ENCODE measurements at places on chromosomes 3 and 15.

DNA sequence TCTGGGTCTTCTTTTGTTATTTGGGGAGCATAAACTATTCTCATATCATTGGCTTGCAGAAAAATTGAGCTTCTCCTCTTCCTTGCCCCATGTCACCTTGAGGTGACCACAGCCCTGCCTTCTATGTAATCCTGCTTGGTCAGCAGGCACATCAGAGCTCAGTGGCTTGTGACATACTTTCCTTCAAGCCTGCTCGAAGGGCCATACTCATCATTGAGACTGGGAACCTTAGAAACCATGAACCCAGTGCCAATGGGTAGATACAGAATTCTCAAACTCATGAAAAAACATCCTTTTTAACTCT is 3.7 kb upstream of the CCR2 start:
- no peak for DNase-seq

DNA sequence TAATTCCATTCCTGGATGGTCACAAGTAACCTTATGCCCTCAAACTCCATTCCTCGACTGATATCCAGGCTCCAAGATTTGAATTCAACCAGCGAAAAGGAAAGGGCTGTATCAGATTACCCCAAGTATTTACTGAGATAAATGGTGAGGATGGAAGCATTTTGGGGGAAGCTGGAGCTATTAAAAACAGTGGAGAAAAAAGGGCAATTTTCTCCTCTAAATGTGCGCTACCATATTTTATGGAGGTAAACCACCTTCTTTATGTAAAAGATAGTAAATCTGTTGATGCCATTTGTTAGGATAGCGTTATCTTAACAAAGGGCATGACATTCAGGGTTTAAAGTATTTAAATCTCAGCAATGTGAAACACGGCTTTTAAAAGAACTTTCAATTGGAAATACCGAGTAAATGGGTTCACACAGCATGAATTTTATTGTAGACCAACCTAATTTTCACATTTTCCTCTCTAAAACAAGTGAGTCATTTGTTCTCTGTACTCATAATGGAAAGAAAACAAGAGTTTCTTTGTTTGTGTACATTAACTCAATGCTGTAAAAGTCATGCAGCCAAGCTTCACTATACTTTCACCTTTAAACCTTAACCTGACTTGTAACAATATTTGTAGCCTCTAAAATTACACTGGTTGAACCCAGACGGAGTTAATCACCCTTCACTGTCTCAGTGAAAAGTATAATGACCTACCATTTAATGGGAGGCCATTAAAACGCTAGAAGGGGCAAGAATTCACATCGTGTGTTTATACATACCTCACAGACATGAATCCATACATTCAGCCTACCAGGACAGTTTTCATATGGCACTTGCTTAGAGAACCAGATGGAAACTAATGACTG is 773.4 kb downstream of the ROBO1 start:
- DNase-seq, result no peak

- DNase-seq, result no peak
These were observed 51.6 kb upstream of the LCTL start for GRCh38 chr15:66617137-66618090.

DNA sequence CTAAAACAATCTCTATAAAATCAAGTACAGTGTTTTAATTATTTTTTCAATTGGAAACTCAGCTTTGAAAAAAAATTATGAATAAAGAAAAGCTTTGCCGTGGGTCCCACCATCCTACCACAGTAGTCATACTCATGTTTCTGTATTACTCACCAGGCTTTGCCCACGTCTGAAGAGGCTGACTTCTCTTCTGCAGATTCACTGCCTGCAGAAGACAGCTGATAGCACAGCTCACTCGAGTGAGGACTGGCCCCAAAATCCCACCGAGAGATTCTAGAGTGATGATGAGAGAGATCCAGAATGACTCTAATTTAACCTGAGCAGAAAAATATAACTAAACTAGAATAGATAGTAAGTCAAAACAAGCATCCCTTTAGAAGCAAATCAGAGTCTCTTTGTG is 11.9 kb downstream of the C2CD4B start:
- no peak for DNase-seq

DNA sequence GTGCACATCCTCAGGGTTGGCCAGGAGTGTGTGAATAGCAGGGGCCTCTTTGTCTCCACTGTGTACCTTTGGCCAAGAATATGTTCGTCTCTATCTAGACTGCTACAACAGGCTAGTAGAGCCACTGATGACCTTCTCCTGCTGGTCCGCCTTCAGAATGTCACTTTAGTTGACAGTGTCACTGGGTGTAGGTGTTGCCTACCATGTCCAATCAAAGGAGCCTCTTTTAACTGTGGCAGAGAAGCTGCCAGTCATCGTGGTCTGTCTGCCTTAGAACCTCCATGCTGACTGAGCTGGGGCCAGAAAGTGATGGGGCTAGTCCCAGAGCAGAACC is 40.1 kb downstream of the OXSR1 start:
- no peak for DNase-seq

GRCh38 chr3:174337227-174337626 is 521.9 kb upstream of the NAALADL2 start:
- DNase-seq, result no peak

DNA sequence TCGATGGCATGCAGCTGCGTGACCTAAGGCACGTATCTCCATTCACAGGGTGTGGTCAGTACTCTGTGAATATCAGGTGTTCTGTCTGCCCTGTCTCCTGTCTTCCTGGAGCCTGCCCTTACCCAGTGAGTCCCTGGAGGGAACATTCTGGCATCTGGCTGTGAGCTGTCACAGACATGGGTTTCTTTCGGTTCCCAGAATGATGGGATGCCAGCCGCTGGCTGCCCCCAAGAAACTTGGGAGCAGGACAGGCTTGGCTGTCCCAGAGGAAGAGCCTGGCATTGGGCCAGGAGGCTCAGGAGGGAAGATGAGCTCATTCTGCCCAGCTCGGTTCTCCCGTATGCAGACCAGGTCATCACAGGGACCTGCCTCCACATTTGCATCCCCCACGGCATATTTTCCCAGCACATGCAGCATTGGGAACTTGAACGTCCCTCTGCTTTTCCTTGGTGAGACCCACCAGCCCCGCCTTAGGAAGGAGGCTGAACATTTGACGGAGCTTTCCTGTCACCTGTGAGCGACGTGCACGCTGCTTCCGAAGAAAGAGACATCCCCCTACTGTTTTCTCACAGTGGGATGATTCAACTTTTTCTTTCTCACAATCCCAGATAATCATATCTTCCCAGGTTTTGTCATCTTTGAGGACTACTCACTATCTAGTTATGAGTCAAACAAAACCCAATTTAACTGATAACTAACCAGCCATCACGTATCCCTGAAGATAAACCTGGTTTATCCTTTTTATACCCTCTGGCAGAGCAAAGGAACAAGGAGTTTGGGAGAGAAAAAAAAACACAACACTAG is 22.0 kb upstream of the PGPEP1L start:
- DNase-seq, result no peak

DNA sequence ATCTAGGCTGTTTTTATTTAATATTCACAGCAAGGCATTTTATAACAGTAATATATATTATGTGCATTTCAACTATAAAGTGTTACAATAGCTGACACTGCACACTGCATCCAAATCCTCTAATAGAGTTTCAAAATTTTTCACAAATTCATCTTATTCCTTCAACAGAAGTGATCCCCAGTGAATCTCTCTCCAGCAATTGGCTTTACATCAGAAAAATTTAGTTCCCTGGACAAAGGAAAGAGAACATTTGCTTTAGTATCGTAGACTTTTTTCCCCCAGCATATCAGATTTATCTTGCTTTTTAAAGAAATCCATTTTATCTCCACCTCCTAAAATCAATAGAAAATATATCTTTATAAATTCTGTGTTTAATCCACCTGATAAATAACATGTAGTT is 868.6 kb downstream of the TBL1XR1 start:
- DNase-seq, result no peak

Measured in stimulated activated CD8-positive, alpha-beta memory T cell treated with anti-CD3 and anti-CD28 coated beads, Interleukin-7, amount 100 ng/mL, for 24 hours (primary cell).